AG08395 (cell line): ENCODE measurements at places on chromosomes 13 and 19.

DNA sequence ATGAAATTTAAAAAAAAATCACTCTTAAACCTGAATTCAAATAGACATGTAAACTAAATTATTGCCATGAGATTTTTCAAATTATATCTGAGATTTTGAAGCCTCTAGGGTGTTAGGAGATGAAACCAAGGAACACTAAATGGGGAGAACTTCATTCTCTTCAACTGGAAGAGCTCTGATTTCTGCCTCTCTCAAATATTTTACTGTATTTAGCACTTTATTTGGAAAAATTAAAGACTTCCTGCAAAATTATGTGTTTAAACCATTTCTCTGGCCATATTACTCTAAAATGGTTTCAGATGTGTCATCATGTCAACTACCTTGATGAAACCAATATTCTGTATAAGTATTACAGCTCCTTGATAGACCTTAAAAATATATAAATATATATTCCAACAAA is 1571.6 kb upstream of the PRR20A start:
- no peak for DNase-seq

DNA sequence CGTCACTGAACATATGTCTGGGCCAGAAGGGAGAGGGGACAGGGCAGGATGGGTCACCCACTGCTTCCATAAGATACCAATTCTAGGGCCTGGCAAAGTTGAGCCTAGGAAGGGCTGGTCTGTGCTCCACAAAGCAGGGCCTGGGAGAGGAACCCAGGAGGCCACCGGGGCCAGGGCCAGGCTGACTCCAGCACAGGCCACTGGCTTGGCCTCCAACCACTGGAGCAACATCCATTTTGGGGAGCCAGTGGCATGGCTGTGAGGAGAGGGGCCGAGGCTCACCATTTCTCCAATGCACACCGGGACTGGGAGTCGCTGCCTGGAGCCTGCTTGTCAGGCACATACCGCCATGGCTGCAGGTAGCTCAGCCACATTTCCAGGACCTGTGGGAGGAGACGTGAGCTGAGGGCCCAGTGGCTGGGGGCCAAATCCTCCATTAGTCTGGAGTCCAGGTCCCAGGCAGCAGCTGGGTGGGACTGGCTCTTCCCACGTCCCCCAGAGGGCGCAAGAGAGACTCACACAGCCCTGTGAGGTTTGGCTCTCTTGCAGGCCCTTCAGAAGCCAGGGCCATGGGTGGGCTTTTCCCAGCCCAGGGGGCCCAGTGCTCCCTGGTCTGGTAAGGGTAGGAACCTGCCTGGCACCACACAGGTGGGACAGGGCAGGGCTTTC is 27.7 kb downstream of the TUBA3C start:
- DNase-seq, result no peak

- DNase-seq, result peak; percentile 10
Measured at GRCh38 chr13:60139272-60139671, 24.5 kb downstream of the DIAPH3 start.

DNA sequence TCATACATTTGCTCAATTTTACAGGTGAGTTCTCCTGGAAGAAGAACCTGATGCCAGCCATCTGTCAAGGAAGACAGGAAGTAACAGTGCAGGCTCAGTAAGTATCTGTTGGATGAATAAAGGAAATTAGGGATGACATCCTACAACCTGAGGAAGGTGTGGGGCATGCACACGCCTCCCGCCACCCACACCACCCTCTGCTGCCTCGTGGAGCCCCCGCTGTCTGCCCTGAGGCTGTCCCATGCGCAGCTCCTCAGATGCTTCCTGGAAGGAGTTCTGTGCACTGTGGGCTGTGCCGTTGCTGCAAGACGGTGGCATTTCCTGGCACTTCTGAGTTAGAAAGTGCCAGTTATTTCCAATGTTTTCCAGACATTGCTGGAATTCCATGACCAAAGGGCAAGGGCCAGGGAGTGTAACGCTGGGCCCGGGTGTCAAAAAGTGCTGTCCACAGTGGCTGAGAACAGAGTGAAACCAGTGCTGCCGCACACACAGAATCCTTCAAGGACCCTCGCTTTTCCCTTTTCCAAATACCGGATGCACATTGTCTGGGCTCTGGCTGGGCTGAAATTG is 4.2 kb upstream of the TEX29 start:
- no peak for DNase-seq

DNA sequence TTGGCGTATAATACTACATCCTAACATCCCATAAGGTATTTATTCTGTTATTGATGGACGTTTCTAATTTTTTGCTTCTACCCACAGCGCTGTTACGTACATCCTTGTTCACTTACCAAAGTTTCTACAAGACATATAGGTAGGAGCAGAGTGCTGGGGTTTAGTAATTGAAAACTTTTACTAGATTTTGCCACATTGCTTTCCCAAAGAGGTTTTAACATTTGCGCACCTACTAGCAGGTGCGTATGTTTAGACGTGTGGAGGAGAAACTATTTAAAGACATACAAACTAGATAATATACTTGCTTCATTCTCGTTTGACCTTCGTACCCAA is 559 bp upstream of the RPL21 start:
- DNase-seq, result no peak

DNA sequence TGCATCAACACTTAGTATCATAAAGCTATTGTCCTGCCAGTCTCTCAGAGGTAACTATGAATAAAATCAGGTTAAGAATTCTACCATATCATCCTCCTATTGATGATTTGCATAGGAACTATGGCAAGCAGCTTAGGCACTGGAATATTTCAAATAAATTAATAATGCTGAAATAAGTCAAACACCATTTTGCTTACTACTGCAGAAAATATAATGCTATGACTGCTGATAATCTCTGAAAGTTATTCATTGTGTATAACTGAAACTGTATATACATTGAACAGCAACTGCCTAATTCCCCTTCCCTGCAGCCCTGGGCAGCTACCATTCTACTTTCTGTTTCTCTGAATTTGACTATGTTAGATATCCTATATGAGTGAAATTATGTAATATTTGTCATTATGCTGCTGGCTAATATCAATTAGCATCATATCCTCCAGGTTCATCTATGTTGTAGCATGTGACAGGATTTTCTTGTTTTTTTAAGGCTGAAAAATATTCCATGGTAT is 318.8 kb upstream of the SGCG start:
- no peak for DNase-seq

GRCh38 chr13:83709426-83710132 is 172.7 kb downstream of the SLITRK1 start:
- no peak for DNase-seq

GRCh38 chr13:60836821-60837220 is 439.8 kb downstream of the TDRD3 start:
- no peak for DNase-seq

DNA sequence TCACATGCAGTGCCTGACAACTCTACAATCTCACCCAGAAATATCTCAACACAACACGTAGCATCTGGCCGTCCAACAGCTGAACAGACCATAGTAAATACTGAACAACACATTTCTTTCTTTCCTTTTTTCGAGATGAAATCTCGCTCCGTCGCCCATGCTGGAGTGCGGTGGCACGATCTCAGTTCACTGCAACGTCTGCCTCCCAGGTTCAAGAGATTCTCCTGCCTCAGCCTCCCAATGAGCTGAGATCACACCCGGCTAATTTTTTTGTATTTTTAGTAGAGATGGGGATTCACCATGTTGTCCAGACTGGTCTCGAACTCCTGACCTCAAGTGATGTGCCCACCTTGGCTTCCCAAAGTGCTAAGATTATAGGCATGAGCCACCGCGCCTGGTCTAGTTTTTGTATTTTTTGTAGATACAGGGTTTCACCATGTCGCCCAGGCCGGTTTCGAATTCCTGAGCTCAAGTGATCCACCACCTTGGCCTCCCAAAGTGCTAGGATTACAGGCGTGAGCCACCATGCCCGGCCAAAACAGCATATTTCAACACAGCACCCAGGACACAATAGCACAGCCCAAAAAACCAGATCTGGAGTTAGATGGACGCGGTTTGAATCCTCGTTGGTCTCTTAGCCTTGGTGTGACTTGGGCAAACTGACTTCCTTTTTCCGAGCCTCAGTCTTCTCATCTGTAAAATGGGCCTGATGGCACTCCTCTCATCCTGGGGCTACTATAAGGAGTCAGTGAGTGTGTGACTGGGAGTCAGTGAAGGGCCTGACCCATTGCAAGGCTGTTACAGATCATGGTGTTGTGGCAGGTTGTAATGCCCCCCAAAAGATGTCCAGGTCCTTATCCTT is 22.6 kb downstream of the CYP2A6 start:
- DNase-seq, result no peak
